ENCODE measurements at places on chromosomes 7 and 10.

DNA sequence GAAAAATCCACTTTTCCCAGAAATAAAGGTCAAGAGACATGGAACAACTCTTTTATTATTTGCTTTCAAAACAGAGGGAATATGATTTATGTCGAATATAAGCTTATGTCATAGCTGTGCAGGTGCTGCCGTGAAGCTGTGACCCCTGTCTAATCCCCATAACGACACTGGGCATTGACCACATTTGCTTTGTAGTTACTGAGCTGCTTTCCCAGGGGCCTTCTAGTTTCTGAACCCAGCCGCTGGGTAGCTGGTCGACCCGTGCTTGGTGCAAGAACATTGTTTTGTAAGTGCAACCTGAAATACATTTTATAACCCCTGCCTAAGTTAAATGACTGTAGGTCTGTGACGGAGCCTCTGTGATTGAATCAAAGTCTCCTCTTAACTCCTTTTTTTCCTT lies 144.9 kb upstream of the HDAC9 start:
- no peak for DNase-seq

DNA sequence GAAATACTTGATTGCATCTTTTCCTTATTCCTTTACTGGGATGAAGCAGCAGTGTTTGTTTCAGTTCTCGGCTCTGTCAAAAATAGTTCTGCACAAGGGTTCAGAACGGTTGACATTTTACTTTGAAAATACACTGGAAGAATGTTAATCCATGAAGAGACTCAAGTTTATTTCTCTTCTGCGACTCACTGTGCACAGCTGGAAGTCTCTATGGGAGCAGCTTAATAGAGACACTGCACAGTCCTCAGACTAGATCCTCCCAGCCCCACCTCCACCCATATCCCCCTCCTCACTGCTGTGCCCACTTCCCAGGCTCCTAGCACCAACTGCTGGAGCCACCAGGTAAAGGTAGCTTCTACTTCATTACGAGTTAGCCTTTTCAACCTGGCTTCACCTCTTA lies 517.8 kb downstream of the GRID1 start:
- no peak for DNase-seq

GRCh38 chr7:34069676-34070075 lies 164.3 kb downstream of the BMPER start:
- DNase-seq = no peak

GRCh38 chr7:75738604-75738974 lies at the start of gene HIP1:
TSS of gene HIP1 (minus strand) at chr7:75738941. CDS start at chr7:75738920, 21 bp downstream.
- DNase-seq = no peak

- no peak for DNase-seq
Measured at GRCh38 chr10:133087679-133088178, at the start of gene ADGRA1. TSS of gene ADGRA1 (plus strand) at chr10:133087924. CDS start at chr10:133088910, 986 bp downstream.

DNA sequence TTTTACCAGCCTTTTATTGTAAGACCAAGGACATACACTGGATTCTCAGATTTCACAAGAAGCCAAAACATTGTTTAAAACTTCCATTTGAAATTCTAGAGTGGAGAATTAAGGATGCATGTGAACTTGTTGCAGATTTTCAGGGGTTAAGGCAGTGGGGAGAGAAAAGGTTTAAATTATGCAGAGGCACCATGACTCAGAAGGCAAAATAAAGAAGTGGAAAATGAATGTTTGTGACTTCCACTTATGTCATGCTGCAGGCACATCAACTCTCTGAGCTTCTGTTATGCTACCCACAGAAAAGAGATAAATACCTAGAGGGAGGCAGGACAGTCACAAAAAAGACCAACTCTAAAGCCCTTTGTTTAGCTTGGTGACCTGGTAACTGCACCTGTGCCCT lies 84.4 kb upstream of the BET1 start:
- DNase-seq = no peak

DNA sequence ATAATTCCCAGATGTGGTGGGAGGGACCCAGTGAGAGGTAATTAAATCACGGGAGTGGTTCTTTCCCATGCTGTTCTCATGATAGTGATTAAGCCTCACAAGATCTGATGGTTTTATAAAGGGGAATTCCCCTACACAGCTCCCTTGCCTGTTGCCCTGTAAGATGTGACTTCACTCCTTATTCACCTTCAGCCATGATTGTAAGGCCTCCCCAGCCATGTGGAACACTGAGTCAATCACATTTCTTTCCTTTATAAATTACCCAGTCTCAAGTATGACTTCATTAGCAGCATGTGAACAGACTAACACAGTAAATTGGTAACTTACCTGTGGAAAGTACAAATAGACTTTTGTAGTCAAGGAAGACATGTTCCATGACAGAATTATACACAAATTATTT lies 55.2 kb downstream of the ZNF716 start:
- no peak for DNase-seq

GRCh38 chr7:52540041-52540440 lies 495.4 kb upstream of the POM121L12 start:
- no peak for DNase-seq

GRCh38 chr10:69892816-69893215 lies 91.1 kb downstream of the COL13A1 start:
- DNase-seq = no peak

GRCh38 chr7:115953592-115954255 lies 76.8 kb downstream of the TFEC start:
- no peak for DNase-seq

DNA sequence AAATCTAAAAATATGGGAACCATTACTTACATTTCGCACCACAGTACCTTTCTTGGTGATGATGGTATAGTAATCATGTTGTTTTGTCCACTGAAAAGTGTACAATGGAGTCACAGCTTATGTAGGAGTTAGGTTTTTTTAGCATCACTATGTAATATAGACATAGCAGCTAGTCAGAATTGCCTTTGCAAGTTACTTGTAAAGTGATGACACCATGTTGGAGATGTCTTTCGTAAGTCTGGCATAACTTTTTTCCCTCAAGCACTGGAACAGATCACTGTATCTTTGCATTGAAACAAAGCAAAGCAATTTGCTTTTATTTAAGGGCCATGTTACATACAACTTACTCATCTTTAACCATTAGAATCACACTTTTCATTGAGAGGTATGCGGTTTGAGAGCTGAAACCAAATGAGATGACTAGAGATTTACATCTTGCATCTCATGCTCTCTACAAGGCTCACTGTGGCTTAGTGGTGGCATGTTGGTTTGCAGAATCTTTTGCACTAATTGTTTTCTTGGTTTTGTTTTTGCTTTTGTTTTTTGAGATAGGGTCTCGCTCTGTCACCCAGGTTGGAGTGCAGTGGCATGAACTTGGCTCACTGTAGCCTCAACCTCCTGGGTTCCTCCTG lies 18.3 kb downstream of the UBN2 start:
- DNase-seq = no peak

- no peak for DNase-seq
Measured at GRCh38 chr10:13593535-13593934, 6.8 kb downstream of the PRPF18 start.

DNA sequence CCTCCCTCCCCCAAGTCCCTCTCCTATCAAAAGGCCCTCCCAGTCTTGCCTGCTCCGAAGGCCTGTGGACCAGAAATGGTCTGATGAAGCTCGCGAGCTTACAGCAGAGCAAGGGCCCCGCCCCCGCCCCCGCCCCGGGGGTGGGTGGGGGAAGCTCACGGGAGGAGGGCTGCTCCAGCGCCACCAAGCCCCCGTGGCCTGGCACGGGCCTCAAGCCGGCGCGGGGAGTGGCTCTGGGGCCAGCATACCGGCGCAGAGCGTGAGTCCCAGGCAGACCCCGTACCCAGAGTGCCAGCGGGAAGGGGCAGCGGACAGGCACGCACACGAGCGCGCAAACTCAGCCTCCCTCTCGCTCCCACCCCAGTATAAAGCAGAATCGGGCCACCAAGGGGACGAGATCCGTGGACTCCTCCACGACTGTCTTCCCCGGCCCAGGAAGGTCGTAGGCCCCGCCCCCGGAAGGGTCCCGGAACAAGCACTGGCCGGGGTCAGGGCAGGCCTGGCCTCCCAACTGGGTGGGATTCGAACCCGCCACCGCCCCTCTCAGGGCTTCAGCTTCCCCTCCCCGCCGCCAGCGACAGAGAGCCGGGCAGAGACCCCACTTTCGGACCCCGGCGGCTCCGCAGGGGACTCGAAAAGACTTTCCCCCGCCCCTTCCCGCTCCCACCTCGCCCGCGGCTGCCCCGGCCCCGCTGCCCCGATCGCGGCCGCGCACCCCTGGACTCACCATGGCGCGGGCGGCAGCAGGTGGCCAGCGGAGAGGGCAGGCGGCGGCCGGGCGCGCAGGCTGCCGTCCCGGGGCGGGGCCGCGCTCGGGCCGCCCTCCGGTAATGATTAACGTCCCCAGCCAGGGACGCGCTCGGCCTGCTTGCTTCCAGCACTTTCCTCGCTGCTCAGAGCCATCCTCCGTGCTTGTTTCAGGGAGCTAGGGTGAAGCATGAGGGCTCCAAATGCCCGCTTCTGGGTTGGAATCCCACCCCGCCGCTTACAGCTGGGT lies at the start of gene PCBD1:
TSS of gene PCBD1 (minus strand) at position 762 of the 997 bp plus-strand sequence. CDS start at position 730, 32 bp downstream.
- peak; percentile 50 for DNase-seq

DNA sequence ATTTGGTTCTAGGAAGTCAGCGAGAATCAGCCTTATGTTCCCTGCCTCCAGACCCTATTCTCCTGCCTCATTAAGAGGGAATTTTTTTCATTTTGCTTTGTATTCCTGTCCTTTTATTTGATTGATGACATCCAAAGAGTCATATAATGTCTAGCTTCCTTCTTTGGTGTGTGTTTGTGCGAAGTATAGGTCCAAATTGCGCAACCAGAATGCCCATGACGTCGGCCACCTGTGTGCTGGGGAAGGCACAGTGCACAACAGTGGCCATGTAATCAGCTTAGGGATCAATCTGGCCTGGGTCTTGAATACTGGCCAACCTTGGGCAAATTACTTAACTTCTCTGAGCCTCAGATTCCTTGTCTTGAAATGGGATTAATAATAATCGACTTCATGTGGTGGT lies 206.2 kb downstream of the VTI1A start:
- no peak for DNase-seq

- DNase-seq = no peak
Measured at GRCh38 chr10:107733328-107734130, 569.0 kb upstream of the SORCS1 start.

DNA sequence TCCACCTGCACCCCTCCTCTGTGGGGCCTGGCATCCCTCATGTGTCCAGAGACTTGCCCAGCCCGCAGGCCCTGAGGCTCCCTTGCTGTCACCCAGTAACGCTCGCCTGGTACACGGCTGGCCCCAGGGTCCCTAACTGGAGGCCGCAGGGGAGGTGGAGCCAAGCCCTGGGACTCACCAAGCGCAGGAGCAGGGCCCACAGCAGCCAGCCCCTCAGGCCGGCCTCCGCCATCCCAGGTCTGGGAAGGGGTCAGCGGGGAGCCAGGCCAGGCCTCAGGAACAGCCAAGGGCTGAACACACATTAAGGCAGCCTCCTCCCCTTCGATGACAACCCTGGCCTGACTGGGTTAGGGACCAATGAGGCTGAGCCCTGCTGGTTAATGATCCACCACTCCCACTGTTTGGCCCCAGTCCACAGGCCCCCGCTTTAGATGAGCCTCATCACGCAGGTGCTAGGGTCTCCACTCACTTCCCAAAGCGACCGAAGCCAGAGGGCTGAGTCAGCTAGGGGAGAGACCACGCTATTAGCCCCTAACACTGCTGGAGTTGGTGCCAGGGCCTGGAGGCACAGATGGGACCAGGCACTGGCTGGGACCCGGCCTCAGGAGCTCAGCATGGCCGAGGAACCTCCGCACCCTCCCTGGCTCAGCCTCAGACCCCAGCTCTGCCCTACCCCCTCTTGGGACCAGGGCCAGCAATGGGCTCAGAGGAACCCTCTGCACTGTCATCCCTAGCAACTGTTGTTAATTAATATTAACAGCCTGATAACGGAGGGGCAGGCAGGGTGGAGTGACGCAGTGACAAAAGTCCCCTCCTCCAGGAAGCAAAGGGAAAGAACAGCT lies at the start of gene NPC1L1:
TSS of gene NPC1L1 (minus strand) at position 303 of the 842 bp plus-strand sequence. CDS start at position 232, 71 bp downstream.
- no peak for DNase-seq

GRCh38 chr10:130282492-130283218 lies 146.5 kb downstream of the GLRX3 start:
- DNase-seq = no peak

GRCh38 chr7:64978497-64979203 lies 12.2 kb downstream of the ZNF117 start:
- no peak for DNase-seq

DNA sequence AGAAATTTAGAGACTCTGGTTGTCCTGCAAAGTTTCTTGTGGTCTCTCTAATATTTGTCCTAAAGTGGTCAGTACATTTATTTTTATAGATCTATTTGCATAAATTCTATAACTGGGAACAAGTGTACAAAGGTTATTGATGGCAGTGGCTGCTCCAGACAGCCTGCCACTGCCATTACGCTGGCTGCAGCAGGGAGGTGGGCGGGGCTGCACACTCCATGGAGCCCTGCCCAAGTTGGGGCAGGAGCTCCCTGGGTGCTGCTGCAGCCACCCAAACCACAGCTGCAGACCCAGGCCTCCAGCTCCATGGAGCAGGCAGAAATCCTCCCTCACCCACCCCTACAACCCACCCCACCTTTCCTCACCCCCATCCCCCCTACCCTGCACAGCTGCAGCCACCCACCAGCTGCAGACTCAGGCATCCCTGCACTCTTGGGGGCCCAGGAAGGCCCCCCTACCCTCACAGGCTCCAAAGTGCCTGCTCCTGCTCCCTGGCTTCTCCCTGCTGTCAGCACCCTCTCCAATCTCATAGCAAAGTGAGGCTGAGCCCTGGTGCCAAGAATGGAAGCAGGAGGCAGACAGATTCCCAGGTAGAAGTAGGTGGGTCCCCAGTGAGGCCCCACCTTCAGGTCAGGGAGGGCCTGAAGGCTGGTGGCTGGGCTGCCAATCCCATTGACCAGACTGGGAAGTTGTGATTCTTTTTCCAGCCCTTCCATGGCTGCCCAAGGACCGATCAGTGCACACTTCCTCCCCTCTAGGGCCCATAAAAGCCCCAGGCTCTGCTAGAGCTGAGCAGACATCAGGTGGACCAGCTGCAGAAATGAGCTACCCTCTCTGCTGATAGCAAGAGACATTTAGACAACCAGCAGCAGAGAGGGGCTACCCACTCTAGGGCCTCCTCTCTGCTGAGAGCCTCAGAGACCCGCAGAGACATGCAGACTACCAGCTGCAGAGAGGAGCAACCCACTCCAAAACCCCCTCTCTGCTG lies 4.8 kb upstream of the CYP3A43 start:
- DNase-seq = no peak

DNA sequence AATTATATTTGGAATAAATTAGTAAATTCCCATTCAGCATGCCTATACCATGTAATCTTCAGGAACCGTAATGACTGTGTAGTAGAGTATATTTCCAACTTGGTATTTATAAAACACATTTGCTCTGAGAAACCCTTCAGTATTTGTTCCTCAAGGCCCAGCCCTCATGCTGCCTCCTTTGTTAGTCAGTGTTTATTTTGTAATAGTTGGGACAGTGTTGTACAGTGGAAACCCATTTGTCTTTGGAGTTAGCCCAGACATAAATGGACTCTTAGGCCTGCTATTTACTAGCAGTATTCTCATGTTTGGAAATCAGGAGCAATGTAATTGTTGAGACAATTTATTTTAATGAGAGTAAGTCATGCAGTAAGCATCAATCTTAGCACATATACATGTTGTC lies 686.9 kb downstream of the AUTS2 start:
- no peak for DNase-seq

- DNase-seq = no peak
Measured at GRCh38 chr10:128859738-128860386, 607.2 kb upstream of the MGMT start.

- DNase-seq = no peak
Measured at GRCh38 chr7:50293509-50294179, 10.9 kb upstream of the IKZF1 start.

Data from activated CD8-positive, alpha-beta memory T cell treated with anti-CD3 and anti-CD28 coated beads for 4 hours (primary cell).